ENCODE measurements at places on chromosomes 12 and 14.

- peak; percentile 45 for DNase-seq
Measured at GRCh38 chr14:99574099-99574880, 29.7 kb downstream of the CCDC85C start.

GRCh38 chr14:40074169-40074568, 641.9 kb upstream of the FBXO33 start:
- DNase-seq: no peak

DNA sequence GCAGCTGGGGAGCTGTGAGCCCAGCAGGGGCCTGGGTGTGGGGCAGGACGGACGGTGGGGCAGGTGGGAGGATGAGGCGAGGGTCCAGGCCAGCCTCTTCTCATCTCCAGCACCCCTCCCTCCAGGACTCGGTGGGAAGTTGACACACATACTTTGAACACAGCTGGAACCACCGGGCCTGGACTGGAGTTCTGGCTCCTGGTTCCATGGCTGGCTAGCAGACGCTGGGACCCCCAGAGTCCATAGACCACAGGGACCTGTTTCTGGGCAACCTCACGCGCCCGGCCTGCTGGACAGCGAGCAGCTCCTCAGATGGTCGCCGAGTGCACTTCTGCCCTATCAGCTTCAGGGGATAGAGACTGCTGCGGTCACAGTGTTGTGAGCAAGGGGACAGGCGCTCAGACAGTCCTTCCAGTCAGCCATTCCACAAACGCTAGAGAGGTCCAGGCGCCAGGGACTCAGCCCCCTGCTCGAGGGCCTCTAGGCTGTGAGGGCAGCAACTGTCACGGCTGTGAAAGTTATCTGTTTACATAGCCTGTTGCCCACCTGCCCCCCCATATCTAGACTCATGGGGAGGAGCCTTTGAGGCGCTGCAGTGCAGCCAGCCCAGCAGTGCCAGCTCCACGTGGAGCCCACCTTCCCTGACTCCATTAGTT, 25.2 kb downstream of the TCHP start:
- no peak for DNase-seq

DNA sequence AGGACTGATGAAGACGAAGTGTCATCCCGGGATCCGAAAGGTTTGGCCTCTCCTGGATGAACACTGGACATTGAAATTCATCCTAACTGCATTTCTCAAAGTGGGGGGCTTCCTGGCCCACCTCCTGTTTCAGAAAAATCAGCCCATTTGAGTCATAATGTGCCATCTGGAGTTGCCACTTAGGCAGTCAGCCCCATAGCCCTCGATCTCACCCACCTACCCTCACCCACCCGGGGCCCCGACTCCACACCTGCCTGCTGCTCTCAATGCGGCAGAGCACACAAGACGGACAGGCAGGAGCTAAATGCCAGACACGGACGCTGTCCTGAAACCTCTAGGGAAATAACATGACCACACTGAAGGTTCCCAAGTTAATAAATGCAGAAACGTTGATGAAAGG, 12.6 kb downstream of the DLK1 start:
- DNase-seq: no peak

GRCh38 chr12:111870706-111871105, 28.7 kb downstream of the MAPKAPK5 start:
- no peak for DNase-seq

GRCh38 chr12:49954863-49955830, 4.6 kb downstream of the AQP2 start:
- no peak for DNase-seq

- DNase-seq: no peak
Measured at GRCh38 chr14:44053422-44053821, 453.7 kb downstream of the FSCB start.

- DNase-seq: no peak
Measured at GRCh38 chr12:123441523-123442164, 5.2 kb upstream of the RILPL2 start.

GRCh38 chr12:105492591-105493545, 162.4 kb downstream of the C12orf75 start:
- no peak for DNase-seq

- no peak for DNase-seq
Measured at GRCh38 chr14:73780896-73781295, 66.7 kb upstream of the PNMA1 start.

DNA sequence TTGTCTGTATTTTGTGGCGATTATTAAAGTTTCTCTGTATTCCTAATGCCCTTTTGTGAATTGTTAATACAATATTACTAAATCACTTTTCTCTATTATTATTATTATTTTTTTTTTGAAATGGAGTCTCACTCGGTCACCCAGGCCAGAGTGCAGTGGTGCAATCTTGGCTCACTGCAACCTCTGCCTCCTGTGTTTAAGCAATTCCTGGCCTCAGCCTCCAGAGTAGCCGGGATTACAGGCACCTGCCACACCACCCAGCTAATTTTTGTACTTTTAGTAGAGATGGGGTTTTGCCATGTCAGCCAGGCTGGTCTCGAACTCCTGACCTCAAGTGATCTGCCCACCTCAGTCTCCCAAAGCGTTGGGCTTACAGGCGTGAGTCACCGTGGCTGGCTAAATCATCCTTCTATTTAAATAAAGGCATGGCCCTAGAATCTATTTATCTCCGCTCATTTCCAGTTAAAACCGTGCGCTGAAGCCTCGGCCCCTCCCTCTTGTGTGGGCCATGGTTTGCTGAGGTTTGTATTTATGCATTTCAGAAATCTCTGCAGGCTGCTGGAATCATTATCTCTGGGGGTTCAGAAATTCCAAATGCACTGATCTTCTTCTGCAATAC, 1136.4 kb upstream of the TMEM132C start:
- DNase-seq: no peak

GRCh38 chr12:123868791-123869190, 103.8 kb downstream of the CCDC92 start:
- no peak for DNase-seq

- DNase-seq: no peak
Measured at GRCh38 chr14:96038920-96039632, at the start of gene C14orf132. Gene C14orf132 (plus strand): TSS chr14:96039362. CDS start chr14:96039501, 139 bp downstream.

- DNase-seq: no peak
Measured at GRCh38 chr12:131896811-131897270, 2.4 kb downstream of the ULK1 start.

DNA sequence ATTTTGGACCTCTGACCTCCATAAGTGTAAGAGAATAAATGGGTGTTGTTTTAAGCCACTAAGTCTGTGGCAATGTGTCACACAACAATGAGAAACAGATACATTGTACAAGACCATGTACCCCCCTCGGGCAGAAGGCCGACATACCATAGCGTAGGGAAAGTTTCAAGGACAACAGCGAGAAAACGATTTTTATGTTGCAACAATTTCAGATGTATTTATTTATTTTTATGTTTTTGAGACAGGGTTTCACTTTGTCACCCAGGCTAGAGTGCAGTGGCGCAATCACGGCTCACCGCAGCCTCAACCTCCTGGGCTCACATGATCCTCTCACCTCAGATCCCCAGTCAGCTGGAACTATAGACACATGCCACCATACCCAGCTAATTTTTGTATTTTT, 136.4 kb upstream of the NCOR2 start:
- DNase-seq: no peak

- DNase-seq: no peak
Measured at GRCh38 chr14:50260511-50260910, 29.1 kb upstream of the SOS2 start.

DNA sequence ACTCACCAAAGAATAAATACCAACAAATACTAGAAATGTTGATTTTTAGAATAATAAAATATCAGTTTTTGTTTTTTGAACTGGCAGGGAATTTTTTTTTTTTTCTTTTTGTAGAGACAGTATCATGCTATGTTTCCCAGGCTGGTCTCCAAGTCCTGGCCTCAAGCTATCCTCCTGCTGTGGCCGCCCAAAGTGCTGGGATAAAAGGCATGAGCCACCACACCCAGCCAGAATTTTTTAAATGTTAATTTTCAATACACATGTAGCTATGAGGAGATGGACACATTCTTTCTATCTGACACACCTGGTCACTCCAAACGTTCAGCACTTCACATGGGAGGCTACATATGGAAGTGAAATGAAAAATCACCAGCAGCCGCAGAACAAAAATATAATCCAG, 126.8 kb downstream of the ETV6 start:
- no peak for DNase-seq

- no peak for DNase-seq
Measured at GRCh38 chr12:575129-575502, 88.1 kb downstream of the NINJ2 start.

GRCh38 chr12:49646871-49647654, 23.7 kb downstream of the PRPF40B start:
- no peak for DNase-seq

DNA sequence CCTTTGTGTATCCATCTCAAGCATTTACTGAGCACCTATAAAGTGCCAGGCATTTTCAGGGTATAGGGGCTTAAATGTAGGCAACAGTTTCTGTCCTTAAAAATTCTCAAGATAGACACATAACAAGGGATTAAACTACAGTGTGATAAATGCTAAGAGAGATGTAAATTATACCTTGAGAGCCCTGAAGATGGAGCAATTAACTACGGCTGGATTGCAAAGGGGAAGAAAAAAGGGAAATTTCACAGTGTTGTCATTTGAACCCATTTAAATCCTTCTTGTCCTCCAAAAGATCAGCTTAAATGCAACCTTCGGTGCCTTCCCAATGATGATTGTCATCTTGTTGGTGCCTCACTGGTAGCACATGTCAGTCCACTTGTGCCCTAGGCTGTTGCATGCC, 11.5 kb upstream of the IL26 start:
- no peak for DNase-seq

- DNase-seq: no peak
Measured at GRCh38 chr12:3293446-3294161, 197.4 kb upstream of the PRMT8 start.

DNA sequence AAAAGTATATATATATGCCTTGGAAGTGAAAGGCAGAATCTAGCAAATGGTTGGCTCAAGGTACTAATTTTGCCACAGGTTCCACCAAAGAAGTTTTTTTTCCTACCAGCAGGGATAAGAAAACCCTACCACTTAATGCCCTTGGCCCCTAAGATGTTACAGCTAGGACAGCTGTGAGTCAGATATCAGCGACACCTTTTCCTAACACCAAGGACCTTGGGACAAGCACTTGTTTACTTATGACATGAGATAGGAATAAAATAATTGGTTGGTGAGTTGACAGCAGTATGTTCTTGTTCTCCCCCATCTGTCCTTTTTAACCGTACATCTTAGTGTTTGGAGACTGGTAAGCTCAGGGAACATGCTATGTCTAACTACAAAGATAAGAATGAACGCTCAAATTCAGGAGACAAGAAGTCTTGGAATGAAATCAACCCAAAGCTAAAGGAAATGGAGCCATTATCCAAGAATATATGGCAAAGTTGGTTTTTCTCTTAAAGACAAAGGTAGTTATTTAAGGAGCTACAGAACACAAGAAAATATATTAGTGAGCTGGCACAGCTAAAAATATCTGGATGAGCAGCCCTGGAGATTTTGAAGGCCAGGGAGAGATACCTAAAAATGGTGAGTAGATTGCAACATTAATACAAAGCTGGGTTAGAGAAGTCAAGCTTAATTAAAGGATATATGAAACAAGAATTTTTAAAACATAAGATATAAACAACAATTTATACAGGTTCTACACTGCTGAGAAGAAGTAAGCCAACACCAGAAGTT, 126.8 kb downstream of the TMTC1 start:
- DNase-seq: no peak

All from neuronal stem cell (in vitro differentiated cells).